K562 (cell line): ENCODE measurements at places on chromosomes 4 and X.

DNA sequence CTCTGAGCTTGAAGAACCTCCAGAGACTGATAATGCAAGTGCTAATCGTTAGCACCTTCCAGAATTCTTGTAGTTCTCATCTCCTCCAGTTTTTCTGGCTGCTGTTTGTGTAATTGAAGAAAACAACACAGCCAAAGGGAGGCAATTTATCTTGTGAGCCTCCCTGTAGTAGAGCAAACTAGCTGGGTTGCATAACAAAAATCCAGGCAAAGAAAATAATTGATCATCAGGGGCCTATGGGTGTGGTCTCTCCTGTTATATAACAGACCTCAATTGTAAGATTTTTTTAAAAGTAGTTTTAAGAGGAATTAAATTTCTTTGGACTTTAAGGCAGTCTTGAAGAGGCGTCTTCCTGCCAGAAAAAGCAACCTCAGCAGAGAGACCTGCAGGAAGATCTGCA is 817.0 kb downstream of the CENPC start:
- DNase-seq: no peak

DNA sequence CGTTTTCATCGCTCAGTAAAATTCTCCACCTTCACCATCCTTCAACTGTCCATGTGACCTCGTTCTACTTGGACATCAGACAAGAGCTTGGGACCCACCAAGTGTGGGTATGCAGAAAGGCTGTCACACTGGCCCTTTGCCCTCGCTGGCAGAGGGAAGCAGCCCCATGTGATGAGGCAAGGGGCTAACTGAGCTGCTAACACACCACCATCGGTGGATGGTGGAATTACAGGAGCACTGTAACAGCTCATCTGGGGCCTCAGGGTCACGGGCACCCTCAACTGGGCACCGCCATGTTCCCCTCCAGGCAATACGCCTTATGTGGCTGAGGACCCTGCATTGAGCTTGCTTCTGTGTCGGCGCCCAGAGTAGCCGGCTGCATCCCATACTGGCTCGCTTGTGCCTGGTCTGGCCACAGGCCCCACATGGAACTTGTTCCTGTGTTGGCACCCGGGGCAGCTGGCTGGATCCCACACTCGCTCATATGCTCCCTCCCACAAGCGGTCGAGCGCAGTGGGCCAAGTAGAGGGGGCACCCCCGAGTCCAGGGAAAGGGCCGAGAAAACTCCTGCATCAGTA is 109.5 kb downstream of the TAB3 start:
- no peak for DNase-seq

- no peak for DNase-seq
Observed at GRCh38 chrX:57952320-57952678, 42.0 kb upstream of the ZXDA start.

DNA sequence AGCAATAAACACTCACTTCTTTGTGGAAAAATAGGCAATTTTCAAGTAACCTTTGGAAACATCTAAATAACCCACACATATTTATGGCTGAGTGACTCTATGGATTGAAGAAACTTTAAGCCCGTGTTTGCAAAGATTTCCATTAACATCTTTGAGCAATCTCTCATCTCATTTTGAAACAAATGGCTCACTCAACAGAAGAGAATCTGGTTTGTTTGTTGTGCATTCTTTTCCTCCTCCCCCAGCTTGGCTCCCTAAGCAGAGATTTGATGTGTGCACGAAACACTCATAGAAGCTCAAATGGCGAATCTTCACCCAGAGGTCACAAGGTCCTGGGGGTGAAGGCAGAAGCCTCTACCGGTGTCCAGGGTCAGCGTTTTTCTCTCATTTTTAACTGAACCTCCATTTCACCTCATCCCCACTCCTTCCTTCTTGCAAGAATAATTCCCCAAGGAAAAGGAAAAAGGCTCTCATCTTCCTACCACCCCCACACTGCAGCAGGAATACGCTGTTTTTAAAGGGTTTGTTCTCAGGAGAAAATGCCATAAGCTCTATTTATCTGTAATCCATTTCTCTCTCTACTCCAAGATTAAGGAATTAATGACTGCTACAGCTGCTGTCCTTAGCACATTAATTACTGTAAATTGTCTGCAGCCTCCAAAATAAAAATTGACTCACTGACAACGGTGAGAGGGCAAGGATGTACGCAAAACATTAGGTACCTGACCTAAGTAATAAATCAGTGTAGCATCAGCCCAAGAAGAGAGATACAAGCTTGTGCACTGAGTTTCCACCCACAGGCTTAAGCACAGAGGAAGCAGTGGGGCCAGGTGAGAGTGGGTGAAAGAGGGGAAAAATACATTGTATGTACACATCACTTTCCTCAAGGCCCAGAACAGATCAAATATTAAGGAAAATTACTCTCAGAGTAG is 307.6 kb upstream of the NOCT start:
- no peak for DNase-seq

- no peak for DNase-seq
Observed at GRCh38 chrX:24339911-24340310, 20.5 kb upstream of the SUPT20HL1 start.

- DNase-seq: no peak
Observed at GRCh38 chr4:95432466-95432865, 116.3 kb downstream of the UNC5C start.

- DNase-seq: no peak
Observed at GRCh38 chr4:167218022-167218608, 16.2 kb downstream of the SPOCK3 start.

DNA sequence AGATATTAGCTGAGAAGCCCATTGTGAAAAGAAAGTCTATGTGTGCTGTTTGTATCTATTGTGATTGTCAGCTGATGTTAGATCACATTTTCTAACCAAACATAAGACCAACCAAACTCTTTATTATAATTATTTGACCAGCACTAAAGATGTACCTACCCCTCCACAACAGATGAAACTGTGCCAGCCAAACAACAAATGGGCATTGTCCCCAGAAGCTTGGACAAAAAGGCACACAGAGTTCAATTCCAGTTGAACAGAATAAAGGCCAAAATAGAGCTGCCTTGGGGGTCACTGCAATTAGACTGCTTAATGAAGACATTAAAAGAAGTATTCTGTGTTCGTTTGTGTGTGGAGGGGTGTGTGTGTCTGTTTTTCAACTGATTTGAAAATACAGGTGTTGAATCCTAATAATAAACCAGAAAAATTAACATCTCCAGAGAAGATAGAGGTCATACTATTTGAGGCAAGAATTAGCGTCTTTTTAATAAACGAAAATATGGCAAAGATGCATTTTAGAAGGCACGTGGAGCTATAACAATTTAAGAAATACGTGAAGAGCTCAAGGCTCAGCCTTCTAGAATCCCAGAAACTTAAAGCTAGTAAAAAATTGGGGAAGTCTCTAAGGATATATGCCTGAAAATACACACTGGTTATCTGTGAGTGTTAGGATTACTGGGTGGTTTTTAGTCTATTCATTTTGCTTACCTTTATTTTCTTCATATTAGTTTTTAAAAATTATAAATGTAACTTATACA is 2.2 kb downstream of the SPP1 start:
- no peak for DNase-seq

DNA sequence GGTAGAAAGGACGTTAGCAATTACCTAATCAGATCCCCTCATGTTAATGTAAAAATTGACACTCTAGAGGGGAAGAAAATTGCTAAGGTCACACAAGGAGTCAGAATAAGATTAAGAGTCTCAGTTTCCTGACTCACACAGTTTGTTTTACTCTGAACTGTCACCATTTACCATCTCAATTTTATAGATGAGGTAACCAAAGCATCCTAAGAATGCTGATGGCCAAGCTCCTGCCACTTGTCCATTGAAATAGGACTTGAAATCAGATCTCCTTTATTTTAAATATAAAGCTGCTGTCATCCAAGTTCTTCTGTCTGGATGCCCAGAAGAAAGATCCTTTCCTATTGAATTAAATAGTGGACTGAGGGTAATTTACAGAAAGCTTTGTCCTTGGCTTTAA is 114.8 kb upstream of the VAMP7 start:
- DNase-seq: no peak

DNA sequence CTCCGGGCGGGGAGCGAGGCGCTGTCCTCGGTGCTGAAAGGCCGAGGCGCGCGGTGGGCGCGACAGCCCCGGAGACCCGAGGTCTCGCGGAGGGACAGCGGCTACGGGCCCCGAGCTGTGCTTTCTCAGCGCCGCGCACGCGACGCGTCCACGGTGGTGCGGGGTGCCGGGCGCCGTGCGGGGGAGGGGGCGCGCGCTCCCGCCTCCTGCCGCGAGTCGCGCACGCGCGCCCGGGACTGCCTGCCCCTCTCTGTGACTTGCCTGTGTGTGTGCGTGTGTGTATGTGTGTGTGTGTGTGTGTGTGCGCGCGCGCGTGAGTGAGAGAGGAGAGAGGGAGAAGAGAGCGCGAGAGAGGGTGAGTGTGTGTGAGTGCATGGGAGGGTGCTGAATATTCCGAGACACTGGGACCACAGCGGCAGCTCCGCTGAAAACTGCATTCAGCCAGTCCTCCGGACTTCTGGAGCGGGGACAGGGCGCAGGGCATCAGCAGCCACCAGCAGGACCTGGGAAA is at the start of gene GRIA2:
Gene GRIA2, plus strand, starts transcription at position 358 of the 511 bp plus-strand sequence. CDS start 315 bp downstream, outside the sequence.
- peak; percentile 8 for DNase-seq

DNA sequence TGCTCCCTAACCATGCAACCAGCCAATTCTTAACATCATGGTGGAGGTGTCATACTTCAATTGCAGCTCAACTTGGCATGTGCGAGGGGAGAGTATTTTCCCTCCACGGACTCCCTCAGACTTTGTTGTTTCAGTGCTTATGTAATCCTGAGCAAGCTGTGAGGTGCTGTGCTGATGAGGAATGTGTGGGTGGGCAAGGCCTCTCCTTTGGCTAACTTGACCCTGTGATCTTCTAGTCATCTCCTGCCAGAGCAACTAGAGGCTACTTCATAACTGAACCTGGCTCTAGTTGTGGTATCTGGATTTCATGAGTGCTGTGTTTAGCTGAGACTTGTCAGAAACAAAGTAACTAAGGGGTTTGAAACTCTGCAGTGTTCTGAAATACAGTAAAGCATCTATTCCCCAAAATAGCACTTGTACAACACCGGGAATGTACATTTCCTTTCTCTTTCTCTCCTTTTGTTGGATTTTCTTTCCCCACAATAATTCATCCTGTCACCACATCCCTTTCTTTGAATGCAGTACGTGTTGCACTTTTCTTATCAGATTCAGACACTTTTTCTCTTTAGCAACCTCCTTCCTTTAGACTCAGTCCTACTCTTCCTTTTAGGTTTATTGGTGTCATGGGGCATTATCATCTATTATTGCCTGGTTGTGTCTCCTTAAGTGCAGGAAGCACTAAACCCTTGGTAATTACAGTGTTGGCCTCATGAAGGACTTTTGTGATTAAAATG is 415.2 kb upstream of the NR3C2 start:
- no peak for DNase-seq

DNA sequence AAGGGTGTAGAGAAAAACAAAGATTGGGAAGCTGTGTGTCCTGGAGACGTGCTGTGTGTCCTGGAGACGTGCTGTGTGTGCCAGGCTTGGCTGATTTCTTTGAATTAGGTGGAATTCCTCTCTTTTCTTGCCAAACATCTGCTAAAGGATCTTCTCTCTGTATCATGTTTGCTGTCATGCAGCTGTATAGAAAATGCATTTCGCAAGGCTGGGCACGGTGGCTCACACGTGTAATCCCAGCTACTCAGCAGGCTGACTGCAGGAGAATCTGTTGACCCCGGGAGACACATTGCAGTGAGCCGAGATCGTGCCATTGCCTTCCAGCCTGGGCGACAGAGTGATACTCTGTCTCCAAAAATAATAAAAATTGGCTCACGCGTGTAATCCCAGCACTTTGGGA is 187.0 kb downstream of the CRLF2 start:
- DNase-seq: no peak

- DNase-seq: no peak
Observed at GRCh38 chr4:82696117-82696860, 102.3 kb downstream of the SCD5 start.

GRCh38 chr4:40201898-40202297 is 5.1 kb downstream of the RHOH start:
- DNase-seq: no peak

- DNase-seq: no peak
Observed at GRCh38 chr4:65737672-65738071, 67.4 kb upstream of the EPHA5 start.

- DNase-seq: no peak
Observed at GRCh38 chrX:48720577-48721250, 24.2 kb downstream of the SUV39H1 start.

- DNase-seq: peak; percentile 13
Observed at GRCh38 chrX:108001218-108001814, 19.1 kb upstream of the TEX13B start.

GRCh38 chr4:125440814-125441213 is 126.1 kb downstream of the FAT4 start:
- no peak for DNase-seq

GRCh38 chrX:134661295-134661694 is 3.0 kb upstream of the PLAC1 start:
- no peak for DNase-seq

GRCh38 chr4:67151376-67152343 is 393.6 kb downstream of the CENPC start:
- DNase-seq: peak; percentile 5

GRCh38 chrX:41604766-41605543 is 83.8 kb upstream of the GPR34 start:
- DNase-seq: no peak

DNA sequence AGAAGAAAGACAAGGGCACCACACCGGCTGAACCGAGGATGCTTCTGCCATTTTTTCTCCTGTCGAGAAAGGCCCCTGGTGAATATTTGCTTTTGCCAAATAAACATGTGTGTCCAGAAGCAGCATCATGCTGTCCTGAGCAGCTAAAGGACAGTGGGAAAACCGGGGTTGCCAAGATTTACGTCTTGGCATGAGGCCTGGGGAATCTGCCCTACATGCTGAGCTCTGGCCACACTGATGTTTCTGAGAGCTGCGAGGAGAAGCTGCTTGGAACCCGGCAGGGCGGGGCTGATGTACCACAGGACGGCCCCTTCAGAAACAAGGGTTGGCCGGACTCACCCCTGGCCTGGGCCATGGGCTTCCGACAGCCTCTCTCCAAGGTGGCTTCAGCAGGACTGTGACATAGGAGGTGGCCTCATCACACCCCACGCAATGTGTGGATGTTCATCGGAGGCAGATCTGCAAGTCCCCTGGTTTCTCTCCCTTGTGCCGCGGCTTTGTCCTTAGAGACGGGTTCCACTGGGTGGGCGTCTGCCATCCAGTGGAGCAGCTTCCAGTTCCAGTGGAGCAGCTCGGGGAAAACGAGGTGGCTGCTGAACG is 42.2 kb upstream of the SORCS2 start:
- no peak for DNase-seq

- no peak for DNase-seq
Observed at GRCh38 chrX:68983004-68983857, 154.4 kb downstream of the EFNB1 start.

- DNase-seq: no peak
Observed at GRCh38 chr4:54986095-54986846, 139.1 kb downstream of the KDR start.

- DNase-seq: no peak
Observed at GRCh38 chrX:10769696-10770619, 149.6 kb upstream of the MID1 start.

- DNase-seq: no peak
Observed at GRCh38 chrX:37607243-37607642, 35.8 kb downstream of the LANCL3 start.

- DNase-seq: no peak
Observed at GRCh38 chr4:74005528-74005927, 7.1 kb upstream of the CXCL5 start.

GRCh38 chr4:141223418-141223817 is 2.7 kb downstream of the ZNF330 start:
- DNase-seq: no peak

GRCh38 chr4:544386-545105 is 31.5 kb downstream of the TMEM271 start:
- no peak for DNase-seq

GRCh38 chr4:7747062-7747385 is 192.6 kb downstream of the AFAP1 start:
- DNase-seq: no peak

GRCh38 chr4:1031956-1032795 is 20.8 kb downstream of the FGFRL1 start:
- peak; percentile 46 for DNase-seq
